ENCODE measurements at places on chromosomes 13 and 19. TPM values are rescaled to one million over a fixed set of nuclear protein-coding genes. Genes with fewer than 3 reads are reported as not detected.

Gene NCAN
- not detected for total RNA-seq

Gene NXNL1
- not detected for total RNA-seq

Gene KLHL1
- total RNA-seq = not detected

Gene CYP4F8
- total RNA-seq = not detected

Gene MYPOP
- total RNA-seq = 6.1 TPM

Gene OR7A5
- total RNA-seq = not detected

Gene ZNF805
- total RNA-seq = 15.5 TPM

Gene CRB3
- total RNA-seq = not detected

Gene GPC5
- total RNA-seq = 0.52 TPM

- DNase-seq = no peak
Measured at GRCh38 chr19:49624967-49625910, 14.7 kb downstream of the RRAS start.

GRCh38 chr13:29423050-29423449 is 172.4 kb downstream of the SLC7A1 start:
- DNase-seq = no peak

DNA sequence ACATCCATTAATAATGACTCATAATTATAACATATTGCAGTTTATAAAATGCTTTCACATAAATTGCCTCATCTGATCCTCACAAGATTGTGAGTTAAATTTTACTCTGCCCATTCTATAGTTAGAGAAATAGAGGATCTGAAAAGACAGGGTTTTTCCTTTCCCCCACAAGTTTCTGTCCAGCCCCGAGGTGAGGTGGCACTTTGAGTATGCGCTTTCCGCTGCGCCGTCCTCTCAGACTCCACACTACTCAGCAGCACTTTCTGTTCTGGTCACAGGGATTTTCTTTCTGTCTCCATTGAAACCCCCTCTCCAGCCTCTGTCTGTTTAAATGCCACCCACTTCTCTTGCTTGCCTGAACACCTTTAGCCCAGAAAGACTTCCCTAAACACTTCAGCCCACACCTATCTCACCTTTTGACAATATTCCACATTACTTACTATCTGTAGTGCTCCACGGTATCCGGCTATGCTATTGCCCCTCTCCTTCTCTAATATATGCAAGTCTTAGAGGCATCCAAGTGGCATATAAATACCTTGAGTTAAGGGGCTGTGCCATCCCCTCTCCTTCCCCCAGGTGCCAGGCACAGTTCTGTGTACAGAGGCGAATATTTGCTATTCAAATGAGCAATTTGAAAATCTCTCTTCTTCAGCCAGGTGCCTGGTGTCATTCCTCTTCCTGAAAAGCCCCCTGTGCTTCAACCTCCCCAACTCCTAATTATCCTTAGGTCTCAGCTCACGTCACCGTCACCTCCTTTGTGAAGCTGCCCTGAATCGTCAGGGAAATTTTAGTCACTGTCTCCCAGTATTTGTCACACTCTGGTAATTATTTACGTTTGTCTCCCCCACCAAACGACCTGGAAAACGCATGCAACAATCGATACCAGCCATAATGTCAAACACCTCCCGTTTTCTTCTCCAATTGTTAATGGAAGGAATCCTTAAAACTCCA is 268.7 kb downstream of the NHLRC3 start:
- DNase-seq = no peak

- DNase-seq = no peak
Measured at GRCh38 chr13:33904431-33904830, 86.5 kb downstream of the RFC3 start.

- DNase-seq = peak; percentile 59
Measured at GRCh38 chr19:46356149-46357055, 9.5 kb downstream of the PPP5C start.

- no peak for DNase-seq
Measured at GRCh38 chr13:72112216-72112615, 245.2 kb upstream of the DACH1 start.

DNA sequence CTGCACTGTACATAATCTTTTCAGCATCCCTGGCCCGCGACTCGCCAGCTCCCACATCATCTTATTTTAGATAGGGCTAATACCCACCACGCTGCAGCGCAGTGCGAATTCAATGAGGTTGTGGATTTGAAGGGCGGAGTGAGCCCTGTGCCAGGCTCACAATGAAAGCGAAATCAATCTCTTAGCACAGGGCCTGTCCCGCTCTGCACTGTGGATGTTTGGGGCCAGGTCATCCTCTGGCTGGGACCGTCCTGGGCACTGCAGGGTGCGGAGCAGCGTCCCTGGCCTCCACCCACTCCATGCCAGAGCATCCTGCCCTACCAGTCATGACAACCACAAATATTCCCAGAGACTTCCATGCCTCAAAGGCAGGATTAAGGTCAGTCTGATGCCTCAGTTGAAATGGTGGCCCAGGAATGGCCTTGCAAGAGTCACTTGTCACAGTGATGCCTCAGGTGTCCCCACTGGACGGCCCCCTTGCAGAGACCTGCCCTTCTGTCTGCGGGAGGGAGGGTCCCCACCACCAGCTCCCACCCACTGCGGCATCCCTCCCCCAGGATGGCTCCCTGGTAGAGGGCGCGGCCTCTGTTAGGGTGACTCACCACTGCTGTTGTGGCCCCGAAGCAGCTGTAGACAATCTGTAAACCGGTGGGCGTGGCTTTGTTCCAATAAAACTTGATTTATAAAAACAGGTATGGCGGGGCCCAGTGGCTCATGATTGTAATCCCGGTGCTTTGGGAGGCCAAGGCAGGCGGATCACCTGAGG is 5.6 kb downstream of the UHRF1 start:
- DNase-seq = no peak

DNA sequence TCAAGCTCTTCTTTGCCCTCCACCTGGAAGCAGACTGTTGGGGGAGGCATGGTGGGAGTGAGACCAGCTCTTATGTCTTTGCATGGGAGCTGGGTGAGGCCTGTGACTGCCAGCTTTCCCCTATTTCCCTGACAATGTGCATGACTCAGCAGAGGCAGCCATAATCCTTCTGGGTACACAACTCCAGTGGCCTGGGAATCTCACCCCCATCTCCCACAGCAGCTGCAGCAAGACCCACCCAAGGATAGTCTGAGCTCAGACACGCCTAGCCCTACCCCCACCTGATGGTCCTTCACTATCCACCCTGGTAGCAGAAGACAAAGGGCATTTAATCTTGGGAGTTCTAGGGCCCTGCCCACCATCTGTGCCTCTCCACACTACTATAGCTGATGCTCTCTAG is 41.4 kb upstream of the FGF14 start:
- no peak for DNase-seq

DNA sequence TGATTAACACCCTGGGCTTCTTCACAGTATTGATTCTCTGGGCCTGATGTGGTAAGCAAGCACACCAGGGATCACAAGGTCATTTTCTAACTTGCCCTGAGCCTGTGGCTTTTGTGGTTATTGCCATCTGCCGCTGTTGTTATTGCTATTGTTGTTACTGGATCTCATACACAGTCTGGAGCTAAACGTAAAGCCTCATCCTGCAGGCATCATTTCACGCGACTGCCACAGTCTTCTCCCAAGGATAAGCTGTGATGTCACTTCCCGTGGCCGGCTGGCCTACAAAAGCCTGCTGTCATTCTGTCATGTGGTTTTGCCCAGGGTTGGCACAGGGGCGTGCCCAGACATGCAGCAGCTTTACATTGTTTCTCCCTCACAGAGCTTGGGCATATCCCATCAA is 154.0 kb upstream of the GPR12 start:
- DNase-seq = no peak

DNA sequence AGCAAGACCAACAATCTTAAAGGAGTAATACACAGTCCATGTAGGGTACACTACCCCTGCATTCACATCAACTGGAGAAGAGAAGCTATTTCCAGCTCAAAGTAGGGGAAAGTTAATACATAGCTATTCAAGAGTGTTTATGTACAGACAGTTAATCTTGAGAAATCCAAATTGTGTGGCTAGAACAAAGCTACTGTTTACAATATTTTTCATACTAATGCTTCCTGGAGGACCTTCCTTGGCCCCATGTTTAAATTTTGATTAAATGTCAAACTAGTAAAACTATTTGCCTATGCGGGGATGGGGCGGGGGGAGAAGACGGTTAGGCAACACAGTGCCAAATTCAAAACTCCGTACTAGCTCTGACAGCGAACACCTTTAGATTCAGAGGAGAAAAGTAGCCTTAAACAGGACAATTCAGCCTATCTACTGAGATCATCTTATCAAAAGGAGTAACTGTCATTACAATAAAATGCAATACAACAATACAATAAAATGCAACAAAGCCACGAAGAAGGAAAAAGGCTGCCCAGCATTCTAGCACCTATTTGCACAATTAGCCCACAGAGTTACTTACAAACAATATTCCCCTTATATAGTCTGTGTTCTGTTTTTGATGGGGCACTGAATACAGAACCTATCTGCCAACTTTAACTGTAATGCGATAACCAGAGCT is 29.1 kb downstream of the BRD4 start:
- no peak for DNase-seq

- peak; percentile 95 for DNase-seq
Measured at GRCh38 chr19:49157445-49158224, at the start of gene TRPM4. TSS of gene TRPM4 (plus strand) at chr19:49157792. CDS start at chr19:49157867, 75 bp downstream.

- no peak for DNase-seq
Measured at GRCh38 chr19:19077103-19077502, 13.3 kb downstream of the SLC25A42 start.

DNA sequence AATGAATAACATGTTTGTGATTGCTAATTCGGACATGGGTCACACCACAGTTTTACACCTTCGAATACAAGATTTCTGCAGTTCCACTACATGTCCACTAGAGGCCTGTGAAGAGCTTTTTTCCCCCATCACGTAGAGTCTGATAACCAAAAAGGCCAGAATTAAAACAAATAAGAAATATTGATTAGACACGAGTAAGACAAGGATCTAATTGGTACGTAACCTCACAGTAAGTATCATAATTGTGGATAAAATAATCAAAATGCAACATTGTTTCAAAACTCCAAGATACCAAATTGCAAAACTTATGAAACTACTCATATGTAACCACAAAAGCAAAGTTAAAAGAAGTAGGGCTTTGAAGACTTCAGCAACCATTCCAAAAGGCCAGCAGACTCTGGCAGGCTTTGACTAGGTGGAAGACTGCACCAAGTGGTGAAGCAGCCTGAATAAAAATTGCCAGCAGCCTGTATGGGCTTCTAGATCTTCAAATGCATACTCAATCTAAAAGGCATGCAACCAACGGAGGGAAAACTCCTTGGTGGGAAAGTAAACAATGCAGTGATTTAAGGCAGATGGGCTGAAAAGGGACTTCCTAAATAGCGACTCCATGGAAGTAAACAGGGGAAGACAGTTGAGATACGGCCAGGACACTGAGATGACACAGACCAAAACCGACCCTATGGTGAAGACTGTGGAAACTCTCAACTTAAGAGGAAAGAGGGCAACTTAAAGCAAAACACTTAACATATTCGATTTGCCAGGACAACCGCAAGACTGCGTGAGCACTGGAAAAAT is 56.7 kb downstream of the STARD13 start:
- no peak for DNase-seq

DNA sequence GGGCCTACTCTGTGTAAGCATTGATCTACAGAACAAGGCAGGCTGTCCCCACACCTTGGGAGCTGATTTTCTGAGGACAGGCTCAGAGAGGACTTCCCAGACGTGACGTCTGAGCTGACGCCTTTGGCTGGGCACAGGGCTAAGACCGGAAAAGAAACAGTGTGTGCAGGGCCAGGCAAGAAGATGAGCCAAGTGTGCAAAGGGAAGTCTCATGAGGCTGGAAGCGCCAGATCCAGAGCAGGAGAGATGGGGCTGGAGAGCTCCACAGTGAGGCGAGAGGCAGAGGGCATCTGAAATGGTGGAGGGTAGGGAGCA is 12.7 kb downstream of the IGLON5 start:
- peak; percentile 83 for DNase-seq

GRCh38 chr13:29878101-29878500 is 27.7 kb upstream of the UBL3 start:
- DNase-seq = no peak

DNA sequence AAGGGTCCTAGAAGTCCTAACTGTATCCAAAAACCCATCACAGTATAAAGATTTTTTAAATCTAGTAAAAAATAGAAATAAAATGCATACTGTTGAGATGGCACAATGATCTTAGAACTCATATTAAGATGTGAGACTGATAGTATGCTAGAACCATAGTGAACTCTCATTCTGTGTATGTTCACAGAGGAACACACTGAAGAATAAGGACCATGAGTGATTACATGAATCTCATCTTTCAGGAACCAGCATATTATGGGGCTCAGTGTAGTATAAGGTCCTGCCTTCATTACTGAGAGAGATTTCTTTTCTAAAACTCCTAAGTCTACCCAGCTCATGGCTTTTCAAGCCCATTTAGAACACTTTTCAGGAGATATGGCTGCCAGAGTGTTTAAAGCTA is 59.8 kb upstream of the RFC3 start:
- no peak for DNase-seq

- no peak for DNase-seq
Measured at GRCh38 chr19:48877855-48878195, 5.6 kb downstream of the PPP1R15A start.

- DNase-seq = no peak
Measured at GRCh38 chr19:4980838-4981680, 12.1 kb downstream of the KDM4B start.

DNA sequence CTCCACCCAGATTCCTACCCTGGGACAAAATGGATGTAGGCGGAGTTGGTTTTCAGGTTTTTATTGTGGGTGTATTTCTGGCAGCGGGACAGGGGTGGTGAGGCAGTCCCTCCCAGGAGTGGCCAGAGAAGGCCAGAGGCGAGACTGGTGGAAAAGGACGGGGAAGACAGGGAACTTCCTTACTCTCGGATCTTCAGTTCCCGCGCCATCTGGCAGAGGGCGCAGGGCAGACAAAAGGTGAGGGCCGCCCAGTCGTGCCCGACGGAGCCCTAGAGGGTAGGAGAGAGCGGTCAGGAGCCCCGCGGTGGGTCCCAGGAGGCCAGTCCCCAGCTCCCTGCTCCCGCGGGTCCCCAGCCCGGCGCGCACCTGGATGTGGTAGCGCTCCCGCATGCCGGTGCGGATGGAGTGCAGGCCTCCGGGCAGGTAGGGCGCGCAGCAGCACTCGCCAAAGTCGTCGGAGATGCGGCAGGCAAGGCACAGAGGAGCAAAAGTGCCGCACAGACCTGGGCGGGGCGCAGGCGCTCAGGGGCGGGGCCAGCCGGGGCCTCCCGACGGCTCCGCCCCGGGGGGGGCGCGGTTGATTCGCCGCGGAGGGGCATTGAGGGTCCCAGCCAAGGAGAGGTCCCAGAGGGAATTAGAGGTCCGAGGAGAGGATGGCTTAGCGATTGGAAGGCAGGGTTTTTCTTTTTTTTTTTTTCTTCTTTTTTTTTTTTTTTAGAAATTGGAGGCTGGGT is 3.0 kb downstream of the CNFN start:
- DNase-seq = no peak

- DNase-seq = no peak
Measured at GRCh38 chr19:1417145-1417544, 9.8 kb downstream of the DAZAP1 start.
